Activated CD8-positive, alpha-beta T cell treated with anti-CD3 and anti-CD28 coated beads for 36 hours (primary cell): ENCODE measurements at places on chromosomes 5 and 9. TPM values are rescaled to one million over a fixed set of nuclear protein-coding genes. Genes with fewer than 3 reads are reported as not detected.

DNA sequence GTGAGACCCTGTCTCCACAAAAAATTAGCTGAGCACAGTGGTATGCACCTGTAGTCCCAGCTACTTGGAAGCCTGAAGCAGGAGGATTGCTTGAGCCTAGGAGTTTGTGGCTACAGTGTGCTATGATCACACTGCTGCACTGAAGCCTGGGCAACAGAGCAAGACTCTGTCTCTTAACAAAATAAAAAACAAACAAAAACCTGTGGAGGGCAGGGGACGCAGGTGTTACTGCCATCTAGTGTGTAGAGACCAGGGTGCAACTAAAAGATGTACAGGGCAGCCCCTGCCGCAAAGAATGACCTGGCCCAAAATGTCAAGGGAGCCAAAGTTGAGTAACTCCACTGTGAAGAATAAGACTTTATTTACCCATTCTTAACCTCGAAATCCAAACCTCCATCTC is 27.1 kb downstream of the ASPN start:
- DNase-seq: peak; percentile 16

GRCh38 chr5:116573702-116574366 is 789 bp downstream of the SEMA6A start:
- peak; percentile 12 for DNase-seq

DNA sequence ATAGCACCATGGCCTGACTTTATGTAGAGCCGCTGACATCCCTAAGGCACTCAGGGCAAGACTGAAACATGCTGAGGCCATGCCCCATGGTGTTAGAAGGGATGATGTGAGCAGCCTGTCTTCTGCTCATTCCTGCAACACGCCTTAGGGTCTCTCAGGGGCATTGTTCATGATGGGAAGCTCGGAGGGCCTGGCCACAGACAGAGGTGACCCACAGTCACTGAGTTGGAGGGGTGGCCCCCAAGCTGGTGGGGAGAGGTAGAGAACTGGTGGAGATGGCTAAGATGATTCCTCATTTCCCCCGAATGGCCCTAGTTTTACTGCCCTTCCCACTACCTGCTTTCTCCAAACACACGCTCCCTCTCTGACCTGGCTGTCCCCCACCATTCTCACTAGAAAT is 135.2 kb downstream of the BARX1 start:
- no peak for DNase-seq

DNA sequence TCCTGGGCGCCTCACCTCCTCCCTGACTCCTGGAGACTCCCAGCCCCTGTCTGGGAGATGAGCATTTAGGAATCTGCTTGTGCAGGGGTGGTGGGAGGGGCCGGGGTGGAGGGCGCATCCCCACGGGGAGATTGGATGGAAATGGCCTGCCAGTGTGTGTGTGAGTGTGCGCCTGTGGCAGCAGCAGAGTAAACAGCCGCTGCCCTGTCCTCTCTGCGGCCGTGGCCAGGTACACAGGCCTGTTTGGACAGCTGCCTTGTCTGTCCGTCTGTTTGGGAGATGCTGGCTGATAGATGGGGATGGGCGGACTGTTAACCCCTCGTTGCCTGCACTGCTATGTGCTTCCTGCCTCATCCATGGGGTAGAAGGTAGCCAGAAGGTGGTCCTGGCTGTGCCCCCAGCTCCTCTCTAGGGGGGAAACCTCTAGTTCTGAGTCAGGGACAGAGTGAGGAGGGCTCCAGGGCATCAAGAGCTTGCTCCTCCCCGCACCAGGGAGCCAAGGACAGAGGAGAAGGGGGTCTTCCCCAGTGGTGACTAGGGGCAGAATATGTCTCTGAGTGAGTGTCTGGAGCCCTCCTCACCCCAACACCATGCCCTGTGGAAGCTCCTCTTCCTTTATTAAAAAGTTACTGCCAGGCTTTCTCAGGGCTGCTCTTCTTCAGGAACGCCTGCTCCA is 60.1 kb downstream of the LMX1B start:
- DNase-seq: no peak

The OTP gene
- total RNA-seq: not detected

- no peak for DNase-seq
Measured at GRCh38 chr9:38284588-38285051, 107.9 kb upstream of the ALDH1B1 start.

GRCh38 chr5:166163996-166164610 is 2127.3 kb upstream of the WWC1 start:
- DNase-seq: no peak

The OGN gene
- not detected for total RNA-seq

The CNTLN gene
- 0.43 TPM for total RNA-seq

The TAS2R1 gene
- total RNA-seq: not detected

DNA sequence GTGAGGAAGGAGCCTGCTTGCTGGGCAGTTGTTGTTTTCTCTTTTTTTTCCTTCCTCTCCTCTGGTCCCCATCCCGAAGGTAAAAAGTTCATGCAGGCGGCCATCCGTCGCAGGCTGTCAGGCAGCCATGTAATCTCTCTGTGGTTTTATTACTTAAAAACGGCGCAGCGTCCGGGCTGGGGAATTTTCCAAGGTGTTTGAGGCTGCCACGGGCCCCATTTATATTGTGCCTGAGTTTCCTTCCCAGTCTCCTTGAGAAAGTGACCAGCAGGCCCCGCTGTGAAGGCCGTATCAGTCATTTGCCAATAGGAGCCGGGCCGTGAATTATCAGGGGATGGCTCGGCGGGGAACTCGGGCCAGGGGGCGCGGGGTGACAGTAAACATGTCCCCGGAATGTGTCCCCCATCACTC is 289.7 kb downstream of the PBX3 start:
- no peak for DNase-seq

- no peak for DNase-seq
Measured at GRCh38 chr5:119954106-119954505, 324.7 kb downstream of the FAM170A start.

DNA sequence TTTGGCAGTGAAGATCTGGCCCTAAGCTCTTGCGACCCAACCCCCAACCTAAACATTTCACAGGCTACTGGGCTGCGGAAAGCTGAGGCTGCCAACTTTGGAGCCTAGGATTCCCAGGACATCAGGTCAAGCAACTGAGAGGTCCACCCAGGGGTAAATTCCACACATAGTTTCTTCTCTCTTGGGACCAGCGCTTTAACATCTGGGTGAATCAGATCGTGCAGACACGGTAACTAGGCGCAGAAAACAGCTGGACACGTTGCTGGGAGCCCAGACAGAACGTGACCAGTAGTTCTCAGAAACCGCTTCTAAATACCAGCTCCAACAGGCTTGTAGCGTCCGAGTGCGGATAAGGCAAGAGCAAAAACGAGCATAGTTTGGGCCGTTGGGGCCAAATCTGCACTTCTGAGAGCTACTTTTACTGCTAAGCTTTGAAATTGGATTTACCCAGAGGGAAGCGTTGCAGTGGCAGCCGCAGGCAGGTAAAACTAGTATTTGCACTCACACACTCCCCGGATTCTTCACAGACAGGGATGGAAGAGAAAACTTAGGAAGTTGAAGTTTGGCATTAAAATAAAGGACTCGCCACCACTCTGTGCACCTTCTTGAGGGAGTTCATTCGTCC is 11.8 kb downstream of the ITGA1 start:
- DNase-seq: peak; percentile 52

GRCh38 chr9:113475992-113476391 is 12.5 kb downstream of the RGS3 start:
- no peak for DNase-seq

The WDR31 gene
- total RNA-seq: 1.4 TPM

- no peak for DNase-seq
Measured at GRCh38 chr5:163379298-163380155, 57.9 kb upstream of the CCNG1 start.

The CDC20B gene
- not detected for total RNA-seq

The MPDZ gene
- total RNA-seq: not detected

The SPACA9 gene
- total RNA-seq: 1.9 TPM

DNA sequence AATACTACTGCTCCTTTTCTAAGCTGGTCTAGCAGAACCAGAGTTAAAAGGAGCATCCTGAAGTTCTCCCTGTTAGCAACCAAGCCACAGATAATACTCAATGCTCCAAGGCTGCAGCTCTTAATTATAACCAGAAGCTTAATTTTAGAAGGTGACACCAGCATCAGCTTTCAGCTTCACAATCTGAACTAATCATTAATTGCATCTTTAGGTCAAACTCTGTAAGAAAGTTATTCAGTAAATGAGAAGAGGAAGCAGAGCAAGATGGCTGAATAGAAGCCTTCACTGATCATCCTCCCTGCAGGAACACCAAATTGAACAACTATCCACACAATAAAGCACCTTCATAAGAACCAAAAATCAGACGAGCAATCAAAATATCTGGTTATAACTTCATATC is 38.5 kb downstream of the APBA1 start:
- DNase-seq: no peak

- peak; percentile 34 for DNase-seq
Measured at GRCh38 chr9:37371565-37372464, 50.7 kb upstream of the GRHPR start.

DNA sequence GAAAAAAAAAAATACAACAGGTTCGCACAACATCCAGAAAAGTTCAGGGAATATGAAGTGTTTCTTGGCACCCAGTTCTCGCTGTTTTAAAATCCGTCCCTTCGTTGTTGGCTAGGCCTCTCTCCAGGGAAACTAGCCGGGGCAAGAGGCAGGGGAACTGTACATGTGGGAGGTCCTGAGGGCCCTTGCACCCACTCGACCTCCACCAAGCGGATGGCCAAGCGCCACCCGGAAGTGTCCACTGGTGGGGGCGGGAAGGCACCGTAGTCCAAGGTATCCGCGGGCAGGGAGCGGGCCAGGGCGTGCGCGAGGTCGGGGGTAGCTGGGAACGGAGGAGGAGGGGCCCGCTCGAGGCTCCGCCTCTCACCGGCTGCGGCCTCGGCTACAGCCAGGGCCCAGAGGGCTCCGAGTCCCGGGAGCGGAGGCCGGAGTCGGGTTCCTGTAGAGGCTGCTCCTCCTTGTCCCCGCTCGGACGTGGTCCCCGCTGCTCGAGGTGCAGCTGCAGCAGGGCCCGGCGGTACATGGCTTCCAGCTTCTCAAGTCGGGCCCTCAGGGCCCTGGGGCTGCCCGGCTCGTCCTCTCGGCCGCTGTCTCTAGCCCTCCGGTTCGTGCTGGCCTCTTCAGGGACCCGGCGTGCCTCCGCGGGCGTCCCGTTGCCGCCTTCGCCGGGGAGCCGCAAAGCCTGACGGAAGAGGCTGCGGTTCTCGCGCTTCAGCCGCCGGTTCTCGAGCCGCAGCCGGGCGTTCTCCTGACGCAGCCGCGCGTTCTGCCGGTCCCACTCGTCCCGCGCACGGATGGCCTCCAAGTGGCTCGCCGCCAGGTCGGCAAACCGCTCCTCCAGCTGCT is 720 bp downstream of the TUSC1 start:
- DNase-seq: peak; percentile 5

- DNase-seq: no peak
Measured at GRCh38 chr5:6717247-6717646, 4.0 kb downstream of the TENT4A start.

DNA sequence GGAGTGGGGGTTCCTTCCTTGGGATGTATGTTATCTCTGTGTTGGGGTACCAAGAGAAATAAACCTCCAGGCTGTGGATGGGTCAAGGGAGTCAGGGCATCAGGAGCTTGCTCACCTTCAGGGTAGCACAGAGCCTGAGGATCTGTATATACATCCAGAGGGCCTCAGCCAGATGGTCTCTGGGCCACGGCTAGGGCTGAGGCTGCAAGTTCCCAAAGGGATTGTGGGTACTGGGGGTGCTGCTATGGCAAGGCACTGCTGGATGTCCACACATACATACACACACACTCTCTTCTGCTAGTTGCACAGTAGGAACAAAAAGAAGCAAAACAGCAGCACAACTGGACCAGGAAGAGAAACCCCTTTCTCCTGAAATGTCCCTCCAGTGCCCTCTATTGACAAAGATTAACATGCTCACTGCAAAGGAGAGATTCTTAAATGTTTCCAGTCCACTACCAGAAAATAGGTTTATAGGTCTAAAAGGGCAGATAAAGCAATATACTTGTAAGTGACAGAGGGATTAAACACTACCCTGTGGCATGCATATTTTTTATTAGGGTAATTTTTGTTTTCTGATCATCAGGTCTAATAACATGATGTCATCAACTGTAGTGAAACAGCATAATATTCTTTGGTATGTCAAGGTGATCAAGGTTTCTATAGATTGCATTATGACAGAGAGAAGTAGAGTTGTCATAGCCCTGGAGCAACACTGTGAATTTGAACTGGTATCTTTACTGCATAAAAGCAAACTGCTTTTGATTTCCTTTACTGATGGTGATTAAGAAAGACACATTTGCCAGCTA is 56.3 kb upstream of the KCNN2 start:
- DNase-seq: no peak

DNA sequence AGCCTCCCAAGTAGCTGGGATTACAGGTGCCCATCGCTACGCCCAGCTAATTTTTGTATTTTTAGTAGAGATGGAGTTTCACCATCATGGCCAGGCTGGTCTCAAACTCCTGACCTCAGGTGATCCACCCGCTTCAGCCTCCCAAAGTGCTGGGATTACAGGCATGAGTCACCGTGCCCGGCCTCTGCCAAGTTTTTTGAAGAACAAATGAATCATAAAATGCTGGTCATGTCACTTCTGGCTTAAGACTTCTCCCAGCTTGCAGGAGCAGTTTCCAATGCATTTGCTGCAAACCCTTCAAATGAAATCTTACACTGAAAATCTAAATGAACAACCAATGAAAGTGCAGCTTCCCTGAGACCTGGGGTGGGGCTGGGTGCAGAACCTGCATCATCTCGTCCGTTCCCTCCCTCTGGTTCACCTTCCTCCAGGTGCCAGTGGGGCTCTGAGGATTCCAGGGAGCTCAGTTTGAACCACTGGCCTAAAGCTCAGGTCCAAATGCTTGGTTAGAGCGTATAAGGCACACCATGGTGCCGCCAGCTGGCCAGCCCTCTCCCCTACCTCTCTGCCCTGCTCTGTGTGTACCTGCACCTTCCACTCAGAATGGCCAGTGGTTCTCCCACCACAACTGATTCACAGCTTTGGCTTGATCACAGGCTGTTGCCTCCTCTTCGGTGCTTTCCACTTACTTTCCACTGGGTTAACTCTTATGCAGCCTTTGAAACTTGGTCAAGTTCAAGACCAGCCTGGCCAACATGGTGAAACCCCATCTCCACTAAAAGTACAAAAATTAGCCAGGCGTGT is 39.8 kb upstream of the FUBP3 start:
- no peak for DNase-seq

DNA sequence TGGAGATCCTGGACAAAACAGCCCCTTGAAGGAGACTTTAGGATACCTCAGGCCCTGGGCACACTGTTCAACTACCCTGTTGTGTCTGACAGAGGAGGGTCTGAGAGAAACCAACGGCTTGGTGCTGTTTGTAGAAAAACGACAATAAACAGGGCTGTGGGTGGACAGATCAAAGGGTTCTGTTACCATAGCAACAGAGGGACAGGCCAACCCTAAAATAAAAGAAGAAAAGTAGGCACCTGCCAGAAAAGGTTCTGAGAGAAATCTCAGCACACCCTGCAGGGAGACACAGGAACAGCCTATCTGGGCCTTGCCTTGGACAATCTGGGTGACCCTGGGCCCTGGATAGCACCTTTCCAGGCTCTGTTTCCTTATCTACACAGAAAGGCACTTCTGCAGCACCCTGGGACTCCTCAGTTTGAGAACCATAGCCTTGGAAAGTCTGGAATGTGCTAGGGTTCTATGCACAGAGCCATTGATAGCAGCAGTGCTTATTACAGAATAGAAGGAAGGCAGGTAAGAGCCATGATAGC is 104.8 kb upstream of the TBC1D2 start:
- DNase-seq: no peak

- no peak for DNase-seq
Measured at GRCh38 chr5:22319798-22320197, 533.3 kb downstream of the CDH12 start.

GRCh38 chr9:127172066-127172707 is 49.8 kb upstream of the ANGPTL2 start:
- no peak for DNase-seq

The SPINK4 gene
- not detected for total RNA-seq

The FCN2 gene
- total RNA-seq: not detected
